Stimulated activated CD8-positive, alpha-beta memory T cell treated with anti-CD3 and anti-CD28 coated beads, Interleukin-4, amount 100 ng/mL, for 24 hours (primary cell): ENCODE measurements at places on chromosomes 1 and 21.

DNA sequence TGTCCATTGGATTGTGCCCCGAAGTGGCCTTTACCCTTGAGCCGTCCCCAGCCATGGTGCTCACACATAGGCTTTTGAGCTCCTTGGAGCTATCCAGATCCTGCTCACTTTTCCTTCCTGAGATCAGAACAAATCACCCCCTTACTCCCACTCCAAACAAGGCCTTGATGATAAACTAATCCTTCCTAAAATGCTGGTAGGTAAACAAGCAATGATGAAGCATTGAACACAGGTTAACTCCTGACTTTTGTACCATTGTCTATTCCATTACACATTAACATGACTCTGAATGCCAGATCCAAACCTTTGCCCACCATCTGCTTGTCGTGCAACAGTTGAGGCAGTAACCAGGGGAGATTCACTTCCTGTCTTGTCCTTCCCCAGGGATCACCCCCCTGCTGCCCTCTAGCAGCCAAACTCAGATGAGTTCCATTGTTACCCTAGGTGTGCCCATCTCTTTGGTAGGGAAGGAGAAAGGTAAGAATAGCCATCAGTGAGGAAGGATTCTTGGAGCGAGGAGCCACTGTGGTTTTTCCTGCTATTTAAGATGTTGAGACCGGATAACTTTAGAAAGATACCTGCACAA lies 79.5 kb upstream of the DNAJC6 start:
- no peak for DNase-seq

DNA sequence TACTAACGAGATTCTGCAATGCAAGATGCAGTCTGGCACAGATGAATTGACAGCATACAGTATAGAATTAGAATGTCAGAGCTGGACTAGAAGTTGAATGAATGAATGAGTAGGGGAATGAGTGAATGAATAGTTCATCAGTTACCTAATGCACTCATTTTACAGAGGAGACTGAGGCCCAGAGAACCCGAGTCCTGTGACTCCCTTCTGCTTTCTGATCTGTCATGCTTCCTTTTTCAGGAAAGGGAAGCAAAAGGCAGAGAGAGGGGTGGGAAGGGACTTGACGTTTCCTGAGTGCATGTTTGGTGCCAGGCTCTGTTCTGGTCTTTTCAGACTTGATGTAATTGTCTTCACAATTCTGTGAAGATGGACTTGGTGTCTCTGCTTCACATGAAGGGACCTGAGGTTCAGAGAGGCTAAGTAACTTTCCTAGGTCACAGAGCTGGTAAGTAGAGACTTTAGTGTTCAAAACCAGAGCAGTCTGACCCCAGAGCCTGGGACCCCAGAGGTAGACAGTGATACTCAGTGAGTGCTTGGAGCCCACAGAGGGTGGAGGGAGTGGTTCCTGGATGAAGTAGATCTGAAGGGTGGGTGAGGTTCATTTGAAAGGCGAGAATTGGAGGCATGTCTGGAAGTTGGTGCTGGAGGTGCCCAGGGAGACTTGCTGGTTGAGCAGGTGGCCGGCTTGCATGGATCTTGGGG lies 8.0 kb upstream of the MEX3A start:
- no peak for DNase-seq

DNA sequence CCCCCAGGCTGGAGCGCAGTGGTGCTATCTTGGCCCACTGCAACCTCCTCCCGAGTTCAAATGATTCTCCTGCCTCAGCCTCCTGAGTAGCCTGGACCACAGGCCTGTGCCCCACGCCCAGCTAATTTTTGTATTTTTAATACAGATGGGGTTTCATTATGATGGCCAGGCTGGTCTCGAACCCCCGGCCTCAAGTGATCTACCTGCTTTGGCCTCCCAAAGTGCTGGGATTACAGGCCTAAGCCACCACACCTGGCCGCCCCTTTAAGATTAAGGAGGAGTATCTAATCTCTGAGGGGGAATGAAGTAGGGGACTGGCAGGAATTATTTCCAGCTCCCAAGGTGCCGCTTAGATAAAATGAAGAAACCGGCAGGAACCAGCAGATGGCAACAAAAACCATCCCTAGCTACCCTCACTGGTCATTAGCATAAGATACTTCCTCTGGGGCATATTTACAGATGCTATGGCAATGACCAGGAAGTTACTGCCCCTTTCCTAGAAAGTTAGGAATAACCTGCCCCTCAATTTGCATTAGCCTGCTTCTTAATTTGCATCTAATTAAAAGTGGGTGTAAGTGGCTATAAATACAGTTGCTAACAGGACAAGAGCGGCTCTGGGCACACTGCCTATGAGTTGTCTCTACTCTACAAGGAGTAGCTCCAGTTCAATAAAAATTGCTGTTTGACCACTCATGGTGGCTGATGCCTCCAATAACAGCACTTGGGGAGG lies 7.1 kb upstream of the NSUN4 start:
- no peak for DNase-seq

GRCh38 chr1:18731148-18731547 lies 100.5 kb downstream of the PAX7 start:
- DNase-seq: no peak
